ENCODE measurements at places on chromosomes 3 and 15.

- DNase-seq: no peak
Observed at GRCh38 chr3:48426401-48426909, 3.4 kb downstream of the PLXNB1 start.

- DNase-seq: no peak
Observed at GRCh38 chr3:115292677-115293165, 145.6 kb upstream of the ZBTB20 start.

DNA sequence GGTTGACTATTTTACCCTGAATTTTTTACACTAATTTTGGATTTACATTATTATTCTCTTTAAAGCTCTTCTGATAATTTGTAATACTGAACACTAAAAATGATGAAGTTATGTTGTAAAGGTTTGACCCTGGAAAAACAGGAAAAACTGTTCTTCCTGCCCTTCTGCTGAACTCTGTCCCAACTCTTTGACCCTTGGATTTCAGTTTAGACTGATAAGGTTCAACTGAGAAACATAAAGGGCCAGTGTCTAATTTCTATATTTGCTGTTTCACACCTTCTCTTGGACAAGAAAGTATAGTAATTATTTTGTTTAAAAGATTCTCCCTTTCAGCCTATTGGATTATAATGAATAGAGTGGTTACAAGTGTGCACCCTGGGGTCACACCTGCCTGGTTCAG lies 12.8 kb upstream of the TMOD3 start:
- DNase-seq: no peak

DNA sequence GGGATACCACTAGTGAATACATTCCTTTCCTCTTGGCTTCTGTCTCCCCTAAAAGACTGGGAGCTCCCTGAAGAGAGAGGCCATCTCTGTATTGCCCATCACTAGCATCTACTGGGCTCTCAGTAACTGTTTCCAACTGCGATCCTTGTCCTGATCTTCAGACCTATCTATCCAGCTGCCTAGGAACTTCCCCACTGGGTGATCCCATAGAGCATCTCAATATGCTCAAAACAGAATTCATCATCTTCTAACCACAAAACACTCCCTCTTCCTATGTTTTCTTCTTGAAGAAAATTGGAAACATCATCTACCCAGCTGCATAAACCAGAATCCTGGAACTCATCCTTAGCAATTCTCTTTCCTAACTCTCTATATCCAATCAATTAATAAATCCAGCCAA lies 54.6 kb downstream of the PLD1 start:
- no peak for DNase-seq

- DNase-seq: no peak
Observed at GRCh38 chr3:67947808-67948508, 293.5 kb upstream of the SUCLG2 start.

DNA sequence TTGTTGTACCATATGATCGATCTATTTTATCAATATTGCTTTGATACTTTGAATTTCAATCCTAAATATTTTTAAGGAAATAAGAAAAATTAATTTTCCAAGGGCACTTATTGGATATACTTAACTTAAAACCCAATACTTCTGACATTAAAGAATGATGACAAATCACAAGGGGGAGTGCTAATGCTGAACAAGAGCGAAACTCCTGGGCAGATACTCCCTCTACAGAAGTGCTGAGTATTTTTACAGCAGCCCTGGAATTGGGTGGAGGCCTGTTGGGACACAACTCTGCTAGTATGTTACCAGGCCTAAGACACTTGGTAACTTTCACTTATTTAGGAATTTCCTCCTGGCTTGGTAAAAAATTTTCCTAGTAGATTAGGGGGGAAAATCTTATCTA lies 46.2 kb downstream of the DENND6A start:
- DNase-seq: no peak

DNA sequence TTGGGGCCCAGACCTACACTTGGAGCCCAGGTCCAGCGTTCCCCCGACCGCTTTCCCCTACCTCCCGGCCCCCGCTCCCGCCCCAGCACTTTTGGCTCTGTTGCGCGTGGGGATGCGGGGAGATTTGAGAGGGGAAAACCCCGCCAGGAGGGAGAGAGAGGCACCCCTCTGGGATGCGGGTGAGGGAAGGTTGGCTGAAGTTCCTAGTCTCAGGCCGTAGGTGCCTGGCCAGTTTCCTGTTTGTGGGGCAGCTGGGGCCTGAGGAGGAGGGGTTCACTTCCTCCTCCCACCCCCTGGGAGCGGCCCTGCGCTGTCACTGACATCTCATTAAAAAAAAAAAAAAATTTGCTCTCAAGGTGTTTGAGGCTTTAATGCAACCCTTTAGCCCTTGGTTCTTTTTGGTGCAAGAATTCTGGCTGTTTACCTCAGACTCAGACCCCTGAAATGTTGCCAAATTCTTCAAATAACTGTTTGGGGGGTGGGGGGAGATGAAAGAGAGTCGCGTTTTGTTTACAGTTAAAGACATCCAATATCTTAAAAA lies 2.6 kb downstream of the FAM43A start:
- DNase-seq: peak; percentile 86

GRCh38 chr3:32842987-32843386 lies 25.2 kb downstream of the TRIM71 start:
- DNase-seq: no peak
